Activated CD4-positive, alpha-beta T cell treated with anti-CD3 and anti-CD28 coated beads, Interleukin-2, amount 10 ng/mL, durations not matched to agents 24 days and 14 days (primary cell): ENCODE measurements at places on chromosomes 13 and 19.

DNA sequence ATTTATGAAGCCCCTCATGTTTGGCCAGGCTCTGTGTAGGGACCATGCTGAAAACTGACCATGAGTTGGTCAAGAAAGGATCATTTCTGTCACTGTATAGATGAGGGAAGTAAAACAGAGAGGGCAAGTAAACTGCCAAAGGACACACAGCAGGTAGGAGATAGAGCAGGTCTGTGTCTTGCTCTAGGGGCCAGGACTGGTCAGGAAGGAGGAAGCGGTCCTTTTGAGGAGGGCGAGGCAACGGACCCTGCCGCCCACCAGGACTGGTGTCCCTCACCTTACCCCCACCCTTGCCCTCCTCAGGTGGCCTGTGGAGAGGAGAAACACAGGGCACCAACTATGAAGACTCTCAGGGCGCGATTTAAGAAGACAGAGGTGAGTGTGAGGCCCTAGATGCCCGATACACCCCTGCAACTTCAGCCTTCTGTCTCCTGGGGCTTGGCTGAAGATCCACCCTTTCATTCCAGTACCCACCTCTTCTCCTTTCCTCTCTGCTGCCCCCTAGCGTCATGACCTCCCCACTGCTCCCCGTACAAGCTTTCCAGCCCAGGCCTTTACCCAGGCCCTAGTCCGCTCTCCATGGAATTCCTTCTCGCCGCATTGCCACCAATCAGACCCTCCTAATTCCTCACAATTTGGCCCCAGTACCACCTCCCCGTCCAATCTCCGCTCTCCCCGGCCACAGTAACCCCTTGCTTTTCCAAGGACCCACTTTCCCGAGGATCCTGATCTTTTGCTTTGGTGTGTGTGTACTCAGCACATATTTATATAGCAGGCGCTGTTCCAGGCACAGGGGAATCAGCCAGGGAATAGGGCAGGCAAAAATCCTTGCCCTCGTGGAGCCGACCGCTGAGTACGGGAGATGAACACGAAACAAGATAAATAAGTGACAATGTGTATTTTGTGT, 3.9 kb downstream of the ANKRD24 start:
- H3K4me3 ChIP-seq = no peak overlapping the region
- peaks cover 5% of the 10 kb centered on the region for H3K36me3 ChIP-seq
- peaks cover 28% of the 10 kb centered on the region for H3K4me1 ChIP-seq
- peak; percentile 95 for DNase-seq
- H3K27me3 ChIP-seq = peaks cover 2% of the 10 kb centered on the region

DNA sequence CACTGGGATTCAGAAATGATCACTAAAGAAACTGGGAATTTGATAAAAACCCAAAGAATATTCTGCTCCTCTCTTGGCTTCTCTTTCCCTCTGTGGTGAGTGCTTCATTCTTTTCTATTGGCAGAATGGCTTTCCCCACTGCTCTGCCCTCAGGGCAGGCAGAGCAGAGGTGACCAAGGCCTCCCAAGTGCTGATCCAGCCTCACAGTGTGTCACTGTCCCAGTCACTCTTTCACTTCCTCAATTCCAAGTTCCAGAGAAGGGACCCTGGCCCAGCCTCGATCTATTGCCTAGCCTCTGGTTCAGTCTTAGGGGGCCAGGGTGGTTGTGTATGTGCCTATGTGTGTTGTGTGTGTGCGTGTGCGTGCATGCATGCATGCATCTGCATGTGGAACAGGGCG, 180.6 kb upstream of the TMTC4 start:
- H3K36me3 ChIP-seq = no peaks in the 10 kb centered on the region
- no peak for DNase-seq
- H3K4me1 ChIP-seq = no peaks in the 10 kb centered on the region
- no peak overlapping the region for H3K4me3 ChIP-seq
- H3K27me3 ChIP-seq = no peaks in the 10 kb centered on the region
- H3K27ac ChIP-seq = no peak overlapping the region

- H3K4me3 ChIP-seq = no peak overlapping the region
- H3K4me1 ChIP-seq = no peaks in the 10 kb centered on the region
- H3K36me3 ChIP-seq = no peaks in the 10 kb centered on the region
- no peak overlapping the region for H3K27ac ChIP-seq
- H3K27me3 ChIP-seq = no peaks in the 10 kb centered on the region
- no peak for DNase-seq
Measured at GRCh38 chr13:90797335-90797734, 550.2 kb upstream of the MIR17HG start.

GRCh38 chr13:30690282-30691188, 44.8 kb upstream of the ALOX5AP start:
- H3K27me3 ChIP-seq = peaks cover 33% of the 10 kb centered on the region
- H3K36me3 ChIP-seq = no peaks in the 10 kb centered on the region
- H3K4me3 ChIP-seq = peak overlapping the region; percentile 74
- peak; percentile 78 for DNase-seq
- H3K27ac ChIP-seq = peak overlapping the region; percentile 35
- peaks cover 12% of the 10 kb centered on the region for H3K4me1 ChIP-seq

DNA sequence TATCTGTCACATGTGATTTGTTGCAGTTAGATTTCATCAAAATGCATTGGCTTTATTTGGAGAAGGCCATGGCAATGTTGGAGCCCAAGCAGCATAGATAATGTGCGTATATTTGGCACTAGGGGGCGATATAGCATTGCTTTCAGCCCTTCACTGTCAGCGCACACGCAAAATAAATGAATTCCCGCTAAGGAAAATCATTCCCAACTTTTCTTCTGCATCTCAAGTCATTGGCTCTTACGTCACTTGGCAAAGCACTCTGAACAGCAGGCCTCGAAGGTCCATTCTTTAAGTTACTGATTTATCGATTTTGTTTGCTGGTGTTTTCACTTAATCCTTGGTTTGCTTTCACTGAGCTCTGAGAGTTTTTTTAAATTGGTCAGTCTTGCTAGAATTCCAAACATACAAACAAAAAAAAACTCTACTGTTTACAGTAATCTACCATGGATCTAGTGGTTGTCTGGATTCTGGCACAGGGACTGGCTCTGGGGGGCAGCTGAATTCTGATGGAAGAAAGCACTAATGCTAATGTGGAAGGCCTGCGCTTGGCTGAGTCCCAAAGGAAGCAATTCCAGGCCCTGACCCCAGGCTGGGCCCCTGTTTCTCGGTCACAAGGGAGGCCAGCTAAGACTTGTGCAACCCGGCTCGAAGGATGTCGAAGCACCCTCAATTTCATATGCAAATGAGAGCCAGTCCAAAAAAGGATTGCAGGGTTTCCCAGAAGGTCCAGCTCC, 97.7 kb upstream of the IPO5 start:
- no peak overlapping the region for H3K4me3 ChIP-seq
- peaks cover 2% of the 10 kb centered on the region for H3K27me3 ChIP-seq
- no peaks in the 10 kb centered on the region for H3K36me3 ChIP-seq
- H3K27ac ChIP-seq = no peak overlapping the region
- peak; percentile 73 for DNase-seq

- H3K27ac ChIP-seq = peak overlapping the region; percentile 92
- peaks cover 12% of the 10 kb centered on the region for H3K36me3 ChIP-seq
- DNase-seq = peak; percentile 82
- H3K27me3 ChIP-seq = peaks cover 4% of the 10 kb centered on the region
- H3K4me3 ChIP-seq = peak overlapping the region; percentile 75
Measured at GRCh38 chr19:43784241-43784980, 3.6 kb upstream of the KCNN4 start.

- H3K27me3 ChIP-seq = peaks cover 7% of the 10 kb centered on the region
- DNase-seq = no peak
- H3K27ac ChIP-seq = no peak overlapping the region
- H3K4me1 ChIP-seq = peaks cover 4% of the 10 kb centered on the region
- no peaks in the 10 kb centered on the region for H3K36me3 ChIP-seq
Measured at GRCh38 chr13:39910041-39910440, 254.6 kb downstream of the COG6 start.

GRCh38 chr13:48562296-48563066, 29.6 kb upstream of the RCBTB2 start:
- H3K27me3 ChIP-seq = peaks cover 59% of the 10 kb centered on the region
- H3K36me3 ChIP-seq = peaks cover 11% of the 10 kb centered on the region
- peak; percentile 94 for DNase-seq
- peaks cover 40% of the 10 kb centered on the region for H3K4me1 ChIP-seq
- H3K27ac ChIP-seq = peak overlapping the region; percentile 62

DNA sequence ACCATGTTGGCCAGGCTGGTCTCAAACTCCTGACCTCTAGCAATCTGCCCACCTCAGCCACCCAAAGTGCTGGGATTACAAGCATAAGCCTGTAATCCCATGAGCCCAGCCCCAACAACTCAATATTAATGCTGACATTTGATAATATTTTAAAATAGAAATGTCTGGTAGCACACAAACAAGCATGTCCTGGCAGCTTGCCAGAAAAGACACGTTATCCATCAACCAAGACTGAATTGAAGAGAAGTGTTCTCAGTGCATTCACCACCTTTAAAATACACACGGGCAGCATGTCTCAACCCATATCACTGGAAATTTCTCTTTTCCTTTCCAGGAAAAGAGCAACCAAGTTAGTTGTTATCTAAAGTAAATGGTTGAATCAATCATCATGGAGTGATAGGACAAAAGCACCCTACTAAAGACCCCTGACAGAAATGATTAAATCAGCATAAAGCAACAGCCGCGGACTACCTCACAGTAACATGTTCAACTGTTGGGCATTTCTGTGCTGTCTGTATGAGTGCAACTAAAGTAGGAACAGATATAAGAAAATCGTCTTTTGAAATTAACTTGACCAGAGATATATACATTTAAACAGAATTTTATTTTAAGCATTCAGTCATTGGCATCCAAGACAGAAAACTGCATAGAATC, 25.0 kb downstream of the LHFPL6 start:
- H3K27ac ChIP-seq = no peak overlapping the region
- no peak for DNase-seq
- no peaks in the 10 kb centered on the region for H3K4me1 ChIP-seq
- peaks cover 1% of the 10 kb centered on the region for H3K27me3 ChIP-seq
- no peak overlapping the region for H3K4me3 ChIP-seq

GRCh38 chr13:41065078-41065477, 3.8 kb downstream of the WBP4 start:
- H3K36me3 ChIP-seq = peaks cover 44% of the 10 kb centered on the region
- no peak overlapping the region for H3K27ac ChIP-seq
- DNase-seq = no peak
- peaks cover 5% of the 10 kb centered on the region for H3K27me3 ChIP-seq

- H3K27ac ChIP-seq = no peak overlapping the region
- H3K4me3 ChIP-seq = no peak overlapping the region
- no peaks in the 10 kb centered on the region for H3K36me3 ChIP-seq
- no peaks in the 10 kb centered on the region for H3K27me3 ChIP-seq
- no peak for DNase-seq
- H3K4me1 ChIP-seq = no peaks in the 10 kb centered on the region
Measured at GRCh38 chr13:108987517-108987916, 358.1 kb downstream of the MYO16 start.

GRCh38 chr19:56727677-56728076, 56.1 kb upstream of the ZNF835 start:
- H3K4me1 ChIP-seq = no peaks in the 10 kb centered on the region
- no peaks in the 10 kb centered on the region for H3K36me3 ChIP-seq
- no peaks in the 10 kb centered on the region for H3K27me3 ChIP-seq
- no peak overlapping the region for H3K4me3 ChIP-seq

DNA sequence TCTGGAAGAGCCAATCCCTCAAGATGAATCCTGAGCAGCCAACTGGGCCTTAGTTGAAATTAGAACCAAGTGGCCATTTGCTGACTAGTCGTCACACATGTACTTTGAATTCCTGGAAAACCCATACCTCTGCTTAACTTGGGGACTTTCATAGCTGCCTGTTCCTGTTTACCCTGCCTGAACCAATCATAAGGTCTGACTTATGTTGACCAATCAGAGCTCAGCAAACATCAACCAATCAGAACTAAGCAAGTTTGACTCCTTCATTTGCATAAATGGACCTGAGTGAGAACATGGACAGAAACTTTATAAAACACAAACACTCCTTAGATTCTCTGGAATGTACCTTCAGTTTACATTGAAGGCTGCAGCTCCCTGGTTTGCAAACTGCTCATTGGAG, 50.8 kb downstream of the LATS2 start:
- no peaks in the 10 kb centered on the region for H3K36me3 ChIP-seq
- peak; percentile 63 for DNase-seq
- peak overlapping the region; percentile 62 for H3K27ac ChIP-seq
- H3K4me1 ChIP-seq = peaks cover 14% of the 10 kb centered on the region

GRCh38 chr13:43139211-43139610, 115.8 kb downstream of the DNAJC15 start:
- no peak overlapping the region for H3K27ac ChIP-seq
- no peak overlapping the region for H3K4me3 ChIP-seq
- no peaks in the 10 kb centered on the region for H3K4me1 ChIP-seq
- no peaks in the 10 kb centered on the region for H3K36me3 ChIP-seq

GRCh38 chr19:15905026-15905425, 7.2 kb upstream of the CYP4F2 start:
- no peaks in the 10 kb centered on the region for H3K4me1 ChIP-seq
- H3K4me3 ChIP-seq = no peak overlapping the region
- DNase-seq = no peak
- no peak overlapping the region for H3K27ac ChIP-seq
- no peaks in the 10 kb centered on the region for H3K36me3 ChIP-seq
- H3K27me3 ChIP-seq = peaks cover 49% of the 10 kb centered on the region

GRCh38 chr13:73870970-73871935, 263.0 kb downstream of the KLF12 start:
- no peaks in the 10 kb centered on the region for H3K36me3 ChIP-seq
- DNase-seq = no peak
- no peak overlapping the region for H3K4me3 ChIP-seq
- H3K27ac ChIP-seq = no peak overlapping the region

- peaks cover 46% of the 10 kb centered on the region for H3K4me1 ChIP-seq
- DNase-seq = no peak
- H3K27me3 ChIP-seq = no peaks in the 10 kb centered on the region
- no peak overlapping the region for H3K27ac ChIP-seq
Measured at GRCh38 chr13:46576762-46577161, 23.8 kb downstream of the LRCH1 start.

DNA sequence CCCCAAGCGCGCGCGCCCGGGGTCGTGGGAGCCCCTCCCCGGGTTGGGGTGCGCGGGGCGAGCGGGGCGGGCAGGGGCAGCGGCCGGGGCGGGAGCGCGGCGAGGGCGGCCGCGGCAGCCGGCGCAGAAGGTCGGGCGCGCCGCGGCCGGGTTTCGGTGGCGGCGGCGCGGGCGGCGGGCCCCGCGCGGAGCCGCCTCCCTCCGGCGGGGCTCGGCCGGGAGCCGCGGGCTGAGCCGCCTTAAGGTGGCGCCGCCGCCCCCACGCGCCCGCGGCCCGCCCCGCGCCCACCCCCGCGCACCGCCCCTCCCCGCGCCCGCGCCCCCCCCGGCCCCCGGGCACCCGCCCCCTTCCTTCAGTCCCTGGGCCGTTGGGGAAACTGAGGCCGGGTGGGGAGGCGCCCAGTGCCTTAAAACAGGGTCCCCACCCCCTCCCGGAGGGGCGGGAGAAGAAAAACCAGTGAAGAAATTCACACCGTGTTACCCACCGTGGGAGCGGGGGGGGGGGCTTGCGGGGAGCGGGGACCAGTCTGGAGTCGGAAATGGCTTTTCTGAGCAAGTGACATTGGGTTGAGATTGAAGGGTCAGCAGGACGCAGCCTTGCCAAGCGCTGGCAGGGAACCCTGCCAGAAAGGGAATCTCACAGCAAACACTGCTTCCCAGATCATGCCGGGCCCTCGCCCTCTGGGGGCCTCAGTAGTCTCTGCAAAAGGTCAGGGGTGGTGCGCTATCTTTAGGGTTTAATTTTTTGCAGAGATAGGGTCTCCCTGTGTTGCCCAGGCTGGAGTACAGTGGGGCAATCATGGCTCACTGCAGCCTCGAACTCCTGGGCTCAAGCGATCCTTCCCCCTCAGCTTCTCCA, at the start of gene TLE2:
Gene TLE2 (minus strand): TSS at position 216 of the 859 bp plus-strand sequence. CDS start 376 bp downstream, outside the sequence.
- no peak within 1 kb of the TSS for H3K27ac ChIP-seq
- no peak for DNase-seq
- peak within 1 kb of the TSS; percentile 59 for H3K4me3 ChIP-seq
- H3K36me3 ChIP-seq = no peaks in the 10 kb centered on the region

GRCh38 chr19:13016245-13016627, 21.0 kb downstream of the NFIX start:
- H3K27ac ChIP-seq = no peak overlapping the region
- no peak overlapping the region for H3K4me3 ChIP-seq
- H3K36me3 ChIP-seq = peaks cover 2% of the 10 kb centered on the region
- DNase-seq = no peak
- peaks cover 15% of the 10 kb centered on the region for H3K4me1 ChIP-seq
